ENCODE measurements at places on chromosomes 7 and 10.

DNA sequence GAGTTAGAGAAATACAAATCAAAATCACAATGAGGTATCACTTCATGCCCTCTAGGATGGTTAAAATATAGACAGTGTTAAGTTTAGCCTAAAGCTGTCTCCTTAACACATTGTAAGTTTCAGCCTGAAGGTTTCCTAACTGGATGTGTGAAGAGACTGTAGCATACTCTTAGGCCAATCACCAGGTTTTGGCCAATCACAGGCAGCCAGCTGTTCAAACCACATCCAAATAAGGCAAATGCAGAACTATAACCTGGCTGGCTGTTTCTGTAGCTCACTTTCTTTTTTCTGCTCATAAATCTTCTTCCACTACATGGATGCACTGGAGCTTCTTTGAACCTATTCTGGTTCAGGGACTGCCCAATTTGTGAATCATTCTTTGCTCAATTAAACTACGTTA lies 19.7 kb downstream of the ESYT2 start:
- no peak for DNase-seq

GRCh38 chr7:98294798-98295382 lies 13.4 kb downstream of the BRI3 start:
- peak; percentile 37 for DNase-seq

DNA sequence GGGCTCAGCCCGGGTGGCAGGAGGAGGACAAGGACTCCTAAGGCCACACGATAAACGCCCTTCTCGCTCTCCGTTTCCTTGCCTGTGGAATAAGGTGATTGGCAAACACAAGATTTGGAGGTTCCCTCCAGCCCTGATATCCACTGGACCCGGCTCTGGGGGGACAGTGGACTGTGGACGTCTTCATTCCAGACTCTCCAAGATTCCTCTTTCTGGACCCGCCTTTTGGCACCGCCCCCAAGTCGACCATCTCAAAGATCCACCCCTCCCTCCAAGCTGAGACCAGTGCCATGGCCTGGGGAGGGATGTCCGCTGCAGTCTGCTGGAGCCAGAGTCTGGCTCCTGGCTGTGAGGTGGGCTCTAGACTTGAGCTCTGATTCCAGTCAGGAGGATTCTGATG lies 23.6 kb downstream of the ZNF783 start:
- no peak for DNase-seq

DNA sequence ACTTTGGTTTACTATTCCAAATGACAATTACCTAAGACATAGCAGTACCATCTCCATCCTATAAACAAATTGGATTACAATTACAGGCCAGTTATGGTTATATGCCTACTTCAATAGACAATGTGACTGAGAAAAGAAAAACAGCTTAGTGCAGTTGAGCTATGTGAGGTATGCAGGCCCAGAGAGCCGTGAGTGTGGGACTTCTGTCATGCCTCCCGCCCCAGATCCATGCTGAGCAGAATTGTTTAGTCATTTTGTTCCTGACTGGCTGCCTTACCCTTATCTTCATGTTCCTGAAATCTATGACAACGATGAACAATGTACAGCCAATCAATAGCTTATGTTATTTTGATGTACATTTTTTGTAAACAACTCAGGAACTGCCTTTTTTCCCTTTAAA lies 21.7 kb downstream of the LARP4B start:
- no peak for DNase-seq

- no peak for DNase-seq
These were observed 5.4 kb downstream of the INMT start for GRCh38 chr7:30757342-30757692.

DNA sequence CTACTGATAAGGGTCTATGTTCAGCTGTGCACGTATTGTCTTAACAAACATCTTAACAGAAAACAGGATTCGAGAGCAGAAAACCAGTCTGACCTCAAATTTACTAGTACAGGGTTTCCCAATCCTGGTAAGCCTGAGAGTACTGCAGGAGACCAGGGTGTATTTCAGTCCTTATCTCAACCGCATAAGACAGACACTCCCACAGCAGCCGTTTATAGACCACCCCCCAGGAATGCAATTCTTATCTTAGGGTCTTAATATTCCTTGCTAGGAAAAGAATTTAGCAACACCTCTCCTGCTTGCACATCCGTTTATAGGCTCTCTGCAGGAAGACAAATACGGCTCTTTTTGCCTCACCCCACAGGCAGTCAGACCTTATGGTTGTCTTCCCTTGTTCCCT lies 277.3 kb downstream of the SDK1 start:
- no peak for DNase-seq

- no peak for DNase-seq
These were observed 36.4 kb downstream of the CXCL12 start for GRCh38 chr10:44348496-44348895.

GRCh38 chr7:44757739-44758138 lies 9.1 kb downstream of the ZMIZ2 start:
- no peak for DNase-seq

- no peak for DNase-seq
These were observed 434.4 kb upstream of the ZMIZ1 start for GRCh38 chr10:78634389-78634815.

DNA sequence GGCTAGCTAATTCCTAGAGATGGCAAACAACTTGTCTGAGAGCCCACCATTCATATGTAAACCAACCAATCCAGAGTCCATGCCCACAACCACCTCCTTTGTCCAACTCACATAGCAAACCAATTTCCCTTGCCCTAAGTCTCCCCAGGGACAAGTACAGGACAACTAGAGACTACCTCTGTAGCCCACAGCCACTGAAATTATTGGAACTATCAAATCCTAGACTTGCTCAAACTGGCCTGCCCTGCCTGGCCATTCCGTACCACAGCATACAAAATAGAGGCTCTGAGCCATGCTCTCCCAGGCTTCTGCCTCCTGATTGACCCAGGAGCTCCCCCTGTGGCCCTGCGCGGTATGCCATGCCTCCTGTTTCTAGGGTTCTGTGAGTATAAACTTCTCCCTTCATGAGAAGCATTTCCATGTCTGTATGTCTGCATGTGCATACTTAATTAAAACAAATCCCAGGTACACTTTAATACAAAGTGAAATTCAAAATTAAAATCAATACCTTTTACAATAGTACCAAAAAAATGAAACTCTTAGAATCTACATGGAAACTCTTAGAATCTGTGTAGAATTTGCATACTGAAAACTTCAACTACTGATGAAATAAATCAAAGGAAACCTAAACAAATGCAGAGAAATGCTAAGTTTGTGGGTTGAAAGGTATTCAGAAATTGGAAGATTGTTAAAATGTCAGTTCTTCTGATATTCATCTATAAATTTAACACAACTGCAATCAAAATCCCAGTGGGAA lies 4.0 kb upstream of the HECW1 start:
- peak; percentile 15 for DNase-seq

DNA sequence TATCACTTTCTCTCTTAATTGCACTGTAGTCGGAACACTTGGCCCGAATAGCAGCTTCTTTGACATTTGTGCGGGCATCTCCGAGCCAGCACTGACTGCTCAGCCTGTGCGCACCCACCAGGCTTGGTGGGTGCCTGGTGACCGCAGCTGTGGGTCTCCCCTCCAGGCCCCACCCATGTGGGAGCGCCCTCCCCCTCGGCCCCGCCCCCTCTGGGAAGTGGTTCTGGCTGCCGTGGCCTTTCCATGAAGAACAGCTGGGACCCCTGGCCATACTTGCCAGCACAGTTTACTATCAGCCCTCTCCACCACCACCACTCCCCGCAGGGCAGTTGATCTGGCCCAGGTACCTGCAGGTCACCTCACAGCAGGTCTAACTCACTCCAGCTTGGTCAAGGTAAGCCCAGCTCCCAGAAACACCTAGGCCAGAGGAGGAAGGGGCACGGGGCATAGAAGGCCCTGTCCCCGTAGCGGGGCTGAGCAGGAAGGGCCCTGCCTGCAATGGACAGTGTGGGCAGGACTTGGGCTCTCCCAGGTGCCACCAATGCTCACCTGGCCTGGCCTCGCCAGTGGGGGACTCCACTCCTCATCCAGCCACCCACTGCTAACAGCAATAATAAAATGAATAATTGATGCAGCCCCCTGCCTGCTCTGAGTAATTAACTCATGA lies 5.8 kb downstream of the RASGEF1A start:
- no peak for DNase-seq

GRCh38 chr10:123781956-123782500 lies 109.6 kb downstream of the CPXM2 start:
- DNase-seq = no peak

- no peak for DNase-seq
These were observed 4.7 kb upstream of the STN1 start for GRCh38 chr10:103922659-103923058.

DNA sequence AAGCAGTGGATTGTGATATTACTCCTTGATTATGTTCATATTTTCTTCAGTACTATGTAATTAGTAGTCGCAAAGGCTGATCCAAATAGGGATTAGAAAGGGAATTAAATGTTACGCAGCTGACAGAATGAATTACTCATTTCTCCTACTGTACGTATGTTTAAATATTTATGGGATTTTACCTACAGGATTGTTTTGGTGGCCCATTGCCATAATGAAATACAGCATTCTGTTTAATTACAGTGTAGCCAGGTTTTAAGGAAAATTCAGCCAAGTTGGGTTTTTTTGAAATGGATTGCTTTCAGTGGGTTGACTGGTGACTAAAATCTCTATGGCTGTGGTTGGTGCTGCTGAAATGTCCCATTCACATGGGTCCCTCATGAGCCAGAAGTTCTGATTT lies 197.7 kb upstream of the GRB10 start:
- DNase-seq = no peak

GRCh38 chr7:68158686-68159295 lies 1162.2 kb downstream of the TYW1 start:
- DNase-seq = no peak

DNA sequence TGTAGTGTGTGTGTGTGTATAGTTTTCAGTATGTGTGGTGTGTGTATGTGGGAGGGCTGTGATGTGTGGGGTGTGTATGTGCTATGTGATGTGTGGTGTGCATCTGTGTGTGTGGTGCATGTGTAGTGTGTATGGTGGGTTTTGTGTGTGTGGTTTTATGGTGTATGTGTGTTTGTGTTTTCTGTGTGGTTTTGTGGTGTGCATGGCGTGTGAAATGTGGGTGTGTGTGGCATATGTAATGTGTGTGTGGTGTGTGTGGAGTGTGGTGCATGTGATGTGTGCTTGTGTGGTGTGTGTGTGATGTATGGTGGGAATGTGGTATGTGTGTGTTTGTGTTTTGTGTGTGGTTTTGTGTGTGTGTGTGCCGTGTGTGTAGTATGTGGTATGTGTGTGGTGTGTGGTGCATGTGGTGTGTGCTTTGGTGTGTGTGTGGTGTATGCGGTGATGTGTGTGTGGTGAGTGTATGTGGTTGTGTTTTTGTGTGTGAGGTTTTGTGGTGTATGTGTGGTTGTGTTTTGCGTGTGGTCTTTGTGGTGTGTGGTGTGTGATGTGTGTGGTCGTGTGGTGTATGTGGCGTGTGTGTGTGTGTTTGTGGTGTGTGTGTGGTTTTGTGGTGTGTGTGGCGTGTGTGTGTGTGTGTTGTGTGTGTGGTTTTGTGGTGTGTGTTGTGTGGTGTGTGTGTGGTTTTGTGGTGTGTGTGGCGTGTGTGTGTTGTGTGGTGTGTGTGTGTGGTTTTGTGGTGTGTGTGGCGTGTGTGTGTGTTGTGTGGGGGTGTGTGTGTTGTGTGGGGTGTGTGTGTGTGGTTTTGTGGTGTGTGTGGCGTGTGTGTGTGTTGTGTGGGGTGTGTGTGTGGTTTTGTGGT lies 18.0 kb upstream of the PPP2R2D start:
- DNase-seq = no peak

GRCh38 chr10:94680544-94680943 lies 3.0 kb upstream of the CYP2C18 start:
- no peak for DNase-seq

DNA sequence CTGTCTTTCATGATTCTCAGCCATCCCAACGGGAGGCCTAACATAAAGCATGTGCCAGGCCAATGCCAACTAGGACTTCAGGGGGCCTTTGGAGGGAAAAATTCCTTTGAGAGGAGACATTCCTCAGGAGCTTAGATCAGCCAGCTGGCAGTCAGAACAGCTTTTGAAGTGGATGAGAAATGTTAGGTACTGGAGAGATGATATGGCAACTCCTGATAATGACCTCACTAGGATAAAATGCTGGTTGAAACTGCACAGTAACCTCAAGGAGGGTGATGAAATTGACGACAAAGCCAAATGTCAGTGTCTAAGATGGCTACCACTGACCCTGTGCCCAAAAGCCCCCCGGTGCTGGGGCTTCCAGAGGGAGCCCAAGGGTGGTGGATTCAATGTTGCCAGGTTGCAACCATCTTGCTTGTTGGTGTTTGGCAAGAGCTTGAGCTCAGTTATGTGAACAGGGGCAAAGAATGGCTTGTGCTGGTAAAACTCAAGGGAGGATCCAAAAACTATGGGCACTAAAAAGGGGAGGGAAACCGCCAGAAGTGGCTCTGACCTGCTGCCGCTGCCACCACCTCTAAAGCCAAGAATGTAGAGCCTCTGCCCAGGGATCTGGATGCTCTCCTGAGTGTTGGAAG lies 121.2 kb downstream of the UBE2H start:
- no peak for DNase-seq

- DNase-seq = no peak
These were observed 134.9 kb downstream of the ADRA2A start for GRCh38 chr10:111211706-111212105.

GRCh38 chr7:49980465-49980864 lies 112.6 kb downstream of the ZPBP start:
- no peak for DNase-seq

GRCh38 chr7:101824440-101824839 lies 7.0 kb downstream of the CUX1 start:
- no peak for DNase-seq

- no peak for DNase-seq
These were observed 96.6 kb downstream of the AVL9 start for GRCh38 chr7:32591938-32592337.

GRCh38 chr7:9201928-9202327 lies 768.5 kb downstream of the NXPH1 start:
- no peak for DNase-seq

GRCh38 chr10:17783751-17784150 lies 25.4 kb upstream of the MRC1 start:
- no peak for DNase-seq

DNA sequence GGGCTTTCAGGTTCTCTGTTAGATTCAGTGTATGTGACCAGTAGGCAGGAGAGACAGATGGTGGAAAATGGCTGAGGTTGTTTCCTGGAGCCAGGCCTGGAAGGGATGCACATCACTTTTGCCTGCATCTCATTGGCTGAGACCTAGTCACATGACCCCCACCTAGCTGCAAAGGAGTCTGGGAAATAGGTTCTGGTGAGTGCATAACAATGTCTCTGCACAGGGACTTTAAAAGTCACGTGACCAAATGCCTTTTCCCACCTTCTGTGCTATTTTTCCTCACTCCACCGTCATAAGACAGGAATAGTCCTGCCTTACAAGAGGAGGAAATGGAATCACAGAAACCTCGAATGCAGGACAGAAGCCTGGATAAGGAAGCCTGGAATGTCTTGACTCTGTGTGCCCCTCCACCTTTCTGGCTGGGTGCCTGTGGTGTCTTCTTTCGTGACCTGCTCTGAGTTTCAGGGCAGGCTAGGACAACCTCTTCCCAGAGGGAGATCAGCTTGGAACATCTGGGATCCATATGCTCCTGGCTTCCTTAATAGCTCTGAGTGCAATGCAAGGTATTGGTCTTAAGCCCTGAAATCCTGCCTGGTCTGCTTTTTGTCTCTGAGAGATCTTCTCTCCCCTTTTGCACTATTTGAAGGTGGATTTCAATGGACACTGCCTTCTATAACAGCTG lies 139.9 kb upstream of the ZNF438 start:
- DNase-seq = no peak

GRCh38 chr7:123749537-123749857 lies 694 bp upstream of the WASL start:
- DNase-seq = peak; percentile 21
